Mammary epithelial cell (primary cell): ENCODE measurements at places on chromosomes 6 and 20. TPM values are rescaled to one million over a fixed set of nuclear protein-coding genes. Genes with fewer than 3 reads are reported as not detected.
A peak's percentile ranks its signal among the peaks of the same experiment; 100 is the strongest.

The HLA-DPA1 gene
- total RNA-seq: not detected in 2 replicates

The SAMD10 gene
- 1.5 TPM for total RNA-seq

The IL17A gene
- not detected for total RNA-seq

The HCRTR2 gene
- not detected for total RNA-seq

The TSPO2 gene
- total RNA-seq: not detected in 2 replicates

The HRH3 gene
- not detected for total RNA-seq

The HLA-DRA gene
- not detected in 2 replicates for total RNA-seq

The GJA10 gene
- total RNA-seq: not detected in 2 replicates

GRCh38 chr20:24118441-24119175 lies 130.0 kb upstream of the GGTLC1 start:
- no peak for DNase-seq

GRCh38 chr6:24228681-24229255 lies 102.8 kb downstream of the NRSN1 start:
- DNase-seq: peak; percentile 8

DNA sequence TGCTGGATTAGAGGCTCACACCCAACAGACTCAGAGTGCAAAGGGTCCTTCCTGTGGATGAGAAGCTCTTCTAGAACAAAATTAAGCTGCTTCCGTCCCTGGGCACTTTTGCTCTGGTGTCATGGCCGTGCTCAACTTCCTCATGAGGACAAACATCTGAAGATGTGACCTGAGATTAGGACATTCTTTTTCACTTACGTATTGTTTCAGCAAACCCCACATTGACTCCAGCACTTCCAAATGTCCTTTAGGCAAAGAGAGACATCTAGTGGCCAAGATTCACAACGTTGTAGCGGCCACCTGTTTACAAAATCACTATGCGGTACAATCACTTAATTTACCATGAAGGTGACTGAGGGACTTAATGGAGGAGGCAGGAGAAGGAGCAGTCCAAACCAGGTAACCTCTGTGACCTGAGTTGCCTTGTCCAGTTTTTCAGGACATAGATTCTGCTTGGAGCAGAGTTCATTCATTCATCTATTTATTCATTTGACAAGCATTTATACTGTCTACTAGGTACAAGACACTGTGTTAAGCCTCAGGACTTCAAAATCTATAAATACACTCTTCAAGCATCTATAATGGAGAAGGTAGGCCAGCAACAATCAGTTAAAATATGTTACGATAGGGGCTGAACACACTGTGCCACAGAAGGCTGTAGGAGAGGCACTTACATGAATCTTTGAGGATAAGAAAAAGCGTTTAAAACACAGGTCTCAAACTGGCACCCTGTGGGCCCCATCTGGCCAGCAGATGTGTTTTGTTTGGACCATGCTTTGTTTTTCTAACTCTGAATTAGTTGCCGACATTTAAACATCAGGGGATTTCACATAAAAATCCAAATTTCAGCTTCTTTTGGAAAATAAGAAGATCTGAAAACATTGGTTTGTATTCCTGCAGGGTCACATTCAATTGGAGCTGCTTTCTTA lies 5.6 kb upstream of the ADGRF1 start:
- DNase-seq: peak; percentile 75

GRCh38 chr6:107318100-107318736 lies 141.1 kb downstream of the PDSS2 start:
- peak; percentile 19 for DNase-seq

DNA sequence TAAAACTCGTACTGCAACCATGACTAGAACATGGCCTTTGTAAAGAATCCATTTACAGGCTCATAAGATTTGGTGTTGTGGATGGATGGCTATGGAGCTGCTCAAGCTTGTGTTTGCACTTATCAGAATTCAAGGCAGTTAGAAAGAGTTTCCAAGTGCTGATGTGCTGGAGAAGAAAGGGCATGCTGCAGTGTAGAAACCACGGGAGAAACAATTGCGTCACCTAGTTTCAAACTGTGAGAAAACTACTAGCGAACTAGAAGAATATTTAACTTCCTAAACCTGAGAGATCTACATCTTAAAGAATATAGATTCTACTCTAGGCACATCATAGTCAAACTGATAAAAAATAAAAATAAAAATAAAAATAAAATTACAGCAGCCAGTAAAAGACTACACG lies 116.2 kb downstream of the SGK1 start:
- no peak for DNase-seq

DNA sequence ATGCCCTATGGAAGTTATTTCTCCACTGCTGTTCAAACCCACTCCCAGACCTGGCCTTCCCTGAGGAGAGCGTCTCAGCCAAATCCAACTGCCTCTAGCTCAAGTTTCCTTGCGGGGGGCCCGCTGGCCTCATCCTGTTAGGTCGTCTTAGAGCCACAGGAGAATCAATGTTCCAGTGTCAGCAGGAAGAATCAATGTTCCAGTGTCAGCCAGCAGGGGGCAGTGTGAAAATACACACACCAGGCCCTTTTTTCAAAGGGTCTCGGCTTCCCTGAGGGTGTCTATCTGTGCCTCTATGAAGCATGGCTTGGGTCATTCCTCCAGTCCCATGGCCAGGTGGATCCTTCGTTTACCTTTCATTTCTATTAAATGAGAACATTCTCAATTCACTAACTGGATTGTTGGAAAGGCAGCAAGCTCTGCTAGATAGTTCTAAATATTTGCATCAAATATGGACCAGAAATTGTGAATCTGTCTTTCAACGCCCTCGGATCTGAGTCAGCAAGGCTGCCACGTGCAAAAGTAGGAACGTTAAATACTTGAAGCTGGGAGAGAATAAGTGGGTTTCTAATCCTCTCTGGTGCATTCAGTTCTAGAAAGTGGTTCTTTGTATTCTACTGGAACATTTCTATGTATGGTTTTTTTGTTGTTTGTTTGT lies 19.2 kb downstream of the PRND start:
- DNase-seq: no peak

GRCh38 chr6:56794421-56794820 lies 151.7 kb upstream of the DST start:
- DNase-seq: peak; percentile 91

GRCh38 chr20:16898433-16898832 lies 150.3 kb downstream of the OTOR start:
- no peak for DNase-seq

DNA sequence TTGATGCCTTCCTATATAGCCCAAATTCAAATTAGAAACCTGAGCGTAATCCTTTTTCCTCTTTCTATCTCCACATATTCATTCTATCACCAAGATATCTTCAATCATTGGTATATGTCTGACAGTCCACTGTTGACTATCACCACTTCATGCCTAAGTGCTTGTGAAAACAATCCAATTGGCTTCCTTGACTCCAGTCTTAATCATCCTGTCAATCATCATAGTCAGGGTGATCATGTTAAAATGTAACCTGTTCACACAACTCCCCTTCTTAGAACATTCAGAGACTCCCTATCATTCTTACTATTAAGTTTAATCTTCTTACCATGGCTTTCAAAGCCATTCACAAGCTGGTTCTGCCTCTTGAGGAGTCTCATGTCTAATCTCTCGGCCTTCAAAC lies 616.7 kb downstream of the PHF3 start:
- no peak for DNase-seq

DNA sequence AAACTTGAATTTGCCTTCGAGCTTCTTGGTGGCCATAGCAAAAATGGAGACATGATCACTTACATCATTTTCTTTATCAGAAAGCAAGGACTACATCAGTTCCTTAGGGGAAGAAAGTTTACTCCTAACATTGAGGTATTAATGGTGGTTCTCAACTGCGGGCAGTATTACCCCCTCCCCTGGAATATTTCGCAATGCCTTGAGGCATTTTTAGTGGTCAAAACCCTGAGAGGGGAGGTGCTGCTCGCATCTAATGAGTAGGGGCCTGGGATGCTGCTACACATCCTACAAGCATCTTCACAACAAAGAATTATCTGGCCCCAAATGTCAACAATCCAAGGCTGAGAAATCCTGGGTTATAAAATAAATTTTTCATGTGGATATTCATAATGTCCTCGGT lies 222.2 kb upstream of the TSHZ2 start:
- no peak for DNase-seq

DNA sequence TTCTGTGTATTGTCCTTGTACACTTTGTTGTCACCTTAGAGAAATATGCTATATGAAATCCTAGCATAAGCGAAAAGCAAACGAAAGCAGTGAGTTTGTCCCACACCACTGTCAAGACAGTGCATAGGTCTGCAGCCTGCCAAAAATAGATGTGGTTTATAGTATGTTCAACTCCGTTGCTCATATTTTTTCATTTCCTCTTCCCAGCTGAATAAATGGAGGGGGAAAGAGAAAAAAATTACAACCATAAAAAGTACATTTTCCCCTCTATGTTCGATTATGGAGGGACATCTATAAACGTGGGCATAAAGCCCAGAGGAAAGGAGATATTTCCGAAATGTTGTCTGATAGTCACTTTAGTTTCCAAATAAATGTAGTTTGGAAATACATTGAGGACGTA lies 25.8 kb downstream of the PRL start:
- DNase-seq: no peak

GRCh38 chr6:42394881-42395620 lies 56.7 kb downstream of the TRERF1 start:
- no peak for DNase-seq

DNA sequence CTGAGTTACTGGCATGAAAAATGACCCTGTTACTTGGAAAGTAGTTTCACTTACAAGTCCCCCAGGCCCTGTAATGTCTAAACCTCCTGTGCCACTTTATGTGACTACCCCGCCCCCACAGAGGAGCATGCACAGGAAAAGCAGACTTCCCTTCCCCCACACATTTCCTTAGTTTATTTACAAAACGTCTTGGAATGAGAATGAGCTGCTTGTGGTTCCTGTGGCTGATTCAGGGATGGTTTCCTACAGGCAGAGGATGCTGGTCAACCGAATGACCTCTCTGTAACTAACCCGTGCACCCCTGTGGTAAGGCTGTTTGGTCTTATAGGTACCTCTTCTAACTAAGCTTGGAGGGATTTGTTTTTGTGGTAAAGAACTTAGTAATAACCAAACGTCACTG lies 28.5 kb downstream of the RSPO3 start:
- peak; percentile 54 for DNase-seq

- DNase-seq: no peak
These were observed 6.4 kb downstream of the CLPS start for GRCh38 chr6:35790683-35791082.

DNA sequence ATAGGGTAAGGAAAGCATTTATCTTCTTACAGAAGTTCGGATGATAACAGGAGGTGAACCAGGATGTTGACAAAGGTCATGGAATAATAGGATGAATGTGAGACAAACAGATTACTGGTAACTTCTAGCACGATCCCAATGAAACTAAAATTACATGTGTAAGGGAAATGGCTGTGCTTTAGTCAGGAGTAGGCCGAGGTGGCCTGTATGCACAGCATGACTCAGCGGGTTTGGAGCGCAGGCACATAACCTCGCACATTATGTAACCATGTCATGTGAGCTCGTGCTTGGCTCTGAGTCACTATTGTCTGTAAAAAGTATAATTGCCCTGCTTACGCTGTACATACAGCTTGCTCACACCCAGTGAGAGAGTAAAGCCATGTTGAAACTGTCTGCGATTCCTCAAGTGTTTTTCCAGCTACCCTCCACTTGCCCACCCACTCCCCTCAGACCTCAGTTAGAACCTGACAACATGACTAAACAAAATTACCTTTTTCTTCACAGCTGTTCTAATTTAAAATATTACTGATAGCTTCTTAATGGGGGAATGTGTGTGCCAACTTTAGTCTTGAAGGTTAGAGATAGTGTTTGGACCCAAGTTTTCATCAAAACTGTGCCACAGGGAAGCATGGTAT lies 8.2 kb downstream of the CYB5R4 start:
- DNase-seq: peak; percentile 95

- no peak for DNase-seq
These were observed 224.2 kb downstream of the DLL1 start for GRCh38 chr6:170066679-170067078.

DNA sequence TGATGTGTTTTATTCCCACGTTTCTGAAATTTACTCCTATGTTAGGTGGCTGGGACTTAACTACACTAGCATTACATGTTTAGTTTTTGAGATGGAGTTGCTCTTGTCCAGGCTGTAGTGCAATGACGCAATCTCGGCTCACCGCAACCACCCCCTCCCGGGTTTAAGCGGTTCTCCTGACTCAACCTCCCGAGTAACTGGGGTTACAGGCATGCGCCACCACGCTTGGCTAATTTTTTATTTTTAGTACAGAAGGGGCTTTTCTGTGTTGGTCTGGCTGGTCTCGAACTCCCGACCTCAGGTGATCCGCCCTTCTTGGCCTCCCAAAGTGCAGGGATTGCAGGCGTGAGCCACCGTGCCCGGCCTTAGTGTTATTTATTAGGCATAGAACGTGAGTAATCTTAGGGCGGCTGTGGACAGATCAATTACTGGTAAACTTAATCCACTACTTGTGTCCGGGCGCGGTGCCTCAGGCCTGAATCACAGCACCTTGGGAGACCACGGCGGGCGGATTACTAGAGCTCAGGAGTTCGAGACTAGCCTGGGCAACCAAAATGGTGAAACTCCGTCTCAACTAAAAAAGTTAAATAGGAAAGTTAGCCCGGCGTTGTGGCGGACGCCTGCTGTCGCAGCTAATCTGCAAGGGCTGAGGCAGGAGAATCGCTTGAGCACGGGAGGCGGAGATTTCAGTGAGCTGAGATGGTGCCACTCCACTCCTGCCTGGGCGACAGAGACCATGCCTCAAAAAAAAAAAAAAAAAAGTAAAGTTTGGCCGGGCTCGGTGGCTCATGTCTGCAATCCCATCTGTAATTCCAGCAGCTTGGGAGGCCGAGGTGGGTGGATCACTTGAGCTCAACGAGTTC lies 123.7 kb upstream of the BTN3A2 start:
- peak; percentile 32 for DNase-seq

- no peak for DNase-seq
These were observed 85.7 kb downstream of the TAF4 start for GRCh38 chr20:61979701-61980635.

DNA sequence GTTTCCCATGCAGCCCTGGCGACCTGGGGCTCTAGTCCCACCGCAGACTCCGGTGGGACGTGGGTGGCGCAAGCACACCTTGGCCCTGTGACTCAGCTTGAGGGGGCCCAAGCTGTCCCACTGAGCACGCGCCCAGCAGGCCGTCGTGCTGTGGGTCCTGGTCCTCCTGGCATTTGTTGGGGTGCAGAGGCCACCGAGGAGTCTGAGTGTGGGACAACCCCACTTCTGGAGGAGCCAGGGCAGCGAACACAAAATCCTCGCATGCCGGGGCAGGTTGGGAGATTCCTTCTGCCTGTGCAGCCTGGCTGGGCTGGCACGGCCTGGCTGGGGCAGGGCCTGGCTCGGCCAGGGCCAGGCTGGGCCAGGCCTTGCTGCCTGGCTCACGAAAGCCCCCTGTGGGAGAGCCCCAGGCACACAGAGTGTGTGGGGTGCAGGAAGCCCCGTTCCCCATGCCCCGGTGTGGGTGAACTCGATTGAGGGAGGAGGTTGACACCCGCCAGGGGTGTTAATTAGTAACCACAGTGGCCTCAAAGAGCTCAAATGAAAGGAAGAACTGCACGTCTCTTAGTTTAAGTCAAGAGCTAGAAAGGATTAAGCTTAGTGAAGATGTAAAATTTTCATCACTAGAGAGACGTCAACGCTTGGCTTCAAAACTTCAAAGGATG lies 1808.5 kb upstream of the DEFB115 start:
- DNase-seq: no peak

- DNase-seq: no peak
These were observed 257.1 kb downstream of the SOX4 start for GRCh38 chr6:21850691-21851090.

- DNase-seq: peak; percentile 85
These were observed 159.1 kb downstream of the TFAP2C start for GRCh38 chr20:56788041-56788670.
